ENCODE measurements at places on chromosomes 11 and 22.

GRCh38 chr11:28910926-28911325, 802.7 kb downstream of the METTL15 start:
- DNase-seq: no peak

GRCh38 chr11:87726506-87726905, 448.7 kb downstream of the RAB38 start:
- DNase-seq: no peak

GRCh38 chr22:24148266-24149197, 32.8 kb upstream of the SUSD2 start:
- no peak for DNase-seq

GRCh38 chr22:40044870-40045834, 50.4 kb downstream of the FAM83F start:
- no peak for DNase-seq

GRCh38 chr22:43236411-43237166, 49.7 kb upstream of the TTLL12 start:
- DNase-seq: no peak

GRCh38 chr11:1926156-1927025, 6.9 kb downstream of the TNNT3 start:
- no peak for DNase-seq

DNA sequence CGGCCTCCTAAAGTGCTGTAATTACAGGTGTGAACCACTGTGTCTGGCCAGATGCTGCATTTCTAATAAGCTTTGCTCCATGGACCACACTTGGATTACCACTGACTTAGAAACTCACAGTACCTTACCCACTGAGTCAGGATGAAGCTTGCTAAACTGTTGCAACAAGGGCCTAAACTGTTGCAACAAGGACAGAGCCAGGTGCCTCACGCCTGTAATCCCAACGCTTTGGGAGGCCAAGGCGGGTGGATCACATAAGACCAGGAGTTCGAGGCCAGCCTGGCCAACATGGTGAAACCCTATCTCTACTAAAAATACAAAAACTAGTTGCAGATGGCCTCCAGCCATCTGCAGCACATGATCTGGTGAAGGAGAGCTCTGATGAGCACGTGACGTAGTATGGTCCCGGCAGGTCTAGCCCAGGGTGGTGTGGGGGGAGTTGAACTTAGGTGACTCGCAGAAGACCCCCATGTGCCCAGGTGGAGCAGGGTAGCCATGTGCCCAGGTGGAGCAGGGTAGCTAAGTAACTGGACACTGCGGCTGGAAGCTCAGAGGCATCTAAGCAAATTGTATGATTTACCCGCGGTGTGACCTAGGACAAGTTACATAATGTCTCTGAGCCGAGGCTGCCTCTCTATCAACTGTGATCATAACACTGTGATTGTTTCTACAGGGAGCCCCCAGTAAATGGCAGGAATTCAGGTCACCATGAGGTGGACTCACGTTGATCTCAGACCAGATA, 8.4 kb downstream of the SLC25A45 start:
- no peak for DNase-seq

DNA sequence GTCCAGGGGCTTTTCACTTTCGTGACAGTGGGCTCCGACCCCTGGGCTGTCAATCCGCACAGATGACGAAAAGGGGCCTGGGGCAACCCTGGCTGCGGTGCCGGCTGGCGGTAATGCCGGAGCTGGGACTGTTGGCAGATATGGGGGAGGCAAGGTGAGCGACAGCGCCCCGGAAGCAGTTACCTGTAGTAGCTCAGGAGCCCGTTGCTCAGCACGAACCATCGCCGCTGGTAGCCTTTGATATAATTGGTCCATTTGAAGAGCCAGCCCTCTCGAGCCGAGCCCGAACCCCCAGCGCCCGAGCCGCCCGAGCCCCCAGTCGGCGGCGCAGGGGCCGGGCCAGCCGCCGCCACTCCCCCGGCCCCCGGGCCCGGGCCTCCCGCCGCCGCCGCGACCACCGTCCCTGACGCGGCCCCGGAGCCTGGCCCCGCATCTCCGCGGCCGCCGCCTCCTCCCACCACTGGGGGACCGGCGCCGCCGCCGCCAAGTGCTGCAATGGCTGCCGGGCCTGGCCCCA, 396 bp downstream of the OSBP start:
- no peak for DNase-seq

- peak; percentile 87 for DNase-seq
Observed at GRCh38 chr11:72222907-72223614, 1.5 kb upstream of the INPPL1 start.

- DNase-seq: no peak
Observed at GRCh38 chr11:47460571-47461235, 11.8 kb upstream of the RAPSN start.

DNA sequence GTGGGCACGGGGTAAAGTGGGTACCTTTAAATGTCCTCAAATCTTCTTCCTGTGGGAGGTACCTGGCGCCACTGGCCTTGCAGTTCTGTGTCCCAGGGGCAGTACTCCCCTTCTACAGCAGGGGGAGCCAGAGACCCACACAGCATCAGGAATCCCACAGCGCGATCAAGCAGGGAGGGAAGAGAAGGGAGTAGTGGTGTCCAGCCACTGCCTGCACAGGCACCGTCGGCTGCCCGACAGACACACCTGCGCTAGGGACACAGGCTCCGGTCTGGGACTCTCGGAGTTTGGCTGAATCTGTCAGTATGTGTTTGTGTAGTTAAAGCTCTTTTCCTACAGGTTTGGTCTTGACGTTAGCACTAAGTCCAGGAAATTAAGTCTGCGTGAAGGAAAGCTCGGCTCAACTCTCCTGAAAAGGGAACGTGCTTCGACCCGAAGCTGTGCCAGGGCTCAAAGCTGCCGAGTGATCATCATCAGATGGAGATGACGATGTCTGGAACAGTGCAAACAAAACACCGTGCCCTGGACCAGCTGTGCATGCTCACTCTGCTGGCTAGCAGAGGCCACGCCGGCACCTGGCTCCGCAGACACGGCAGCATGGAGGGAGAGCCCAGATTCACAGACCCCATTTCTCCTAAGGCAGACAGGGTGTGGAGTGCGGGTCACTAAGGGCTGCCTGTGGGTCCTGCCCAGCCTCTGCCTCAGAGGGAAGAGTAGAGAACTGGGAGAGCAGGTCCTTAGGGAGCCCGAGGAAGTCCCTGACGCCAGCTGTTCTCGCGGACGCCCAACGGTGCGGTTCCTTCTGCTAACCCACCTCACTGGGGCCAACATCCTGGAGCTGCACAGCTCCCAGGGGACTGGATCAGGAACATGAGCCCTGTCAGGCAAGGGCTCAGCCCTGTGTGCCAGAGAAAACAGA, 56.0 kb upstream of the BID start:
- no peak for DNase-seq

GRCh38 chr11:129813231-129813791, 2.3 kb upstream of the TMEM45B start:
- no peak for DNase-seq

GRCh38 chr22:50209893-50210292, 9.1 kb downstream of the SELENOO start:
- DNase-seq: no peak

DNA sequence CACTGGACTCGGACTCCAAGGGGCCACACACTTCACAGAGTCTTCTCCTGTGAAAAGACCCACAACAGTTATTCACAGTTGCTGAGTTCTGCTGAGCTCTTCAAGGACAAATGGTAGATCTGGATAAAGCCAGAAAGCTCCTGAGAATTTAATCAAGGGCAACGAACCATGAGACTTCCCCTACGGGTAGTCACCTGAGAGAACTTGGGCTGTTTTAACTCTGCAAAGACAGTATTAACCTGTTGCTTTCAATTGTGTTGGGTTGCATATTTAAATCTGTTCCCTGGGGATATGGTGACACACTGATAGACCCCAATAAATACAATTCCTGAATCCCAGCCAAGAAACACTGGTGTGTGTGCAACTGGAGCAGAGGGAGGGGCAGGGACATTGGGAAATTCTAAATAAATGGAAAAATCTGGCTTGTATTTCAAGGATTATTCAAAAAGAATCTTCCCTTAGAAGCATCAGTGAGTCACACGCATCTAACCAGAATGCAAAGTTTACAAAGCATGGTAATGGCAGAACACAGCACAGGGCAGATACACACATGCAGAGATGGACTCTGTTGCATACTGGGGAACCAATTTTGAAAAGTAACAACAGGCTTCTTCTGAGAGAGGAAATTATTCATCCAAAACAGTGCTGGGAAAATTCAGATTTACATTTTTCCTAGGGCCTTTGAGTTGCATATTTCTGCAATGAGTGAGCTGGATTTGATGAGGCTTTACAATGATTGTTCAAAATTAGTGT, 4.0 kb downstream of the KCNJ1 start:
- DNase-seq: no peak

- no peak for DNase-seq
Observed at GRCh38 chr11:65868076-65868667, 4.4 kb downstream of the EFEMP2 start.

GRCh38 chr11:77636731-77637344, 756 bp downstream of the CLNS1A start:
- DNase-seq: no peak

GRCh38 chr11:31231601-31232000, 137.9 kb downstream of the DCDC1 start:
- no peak for DNase-seq

GRCh38 chr22:27863556-27863955, 55.5 kb downstream of the PITPNB start:
- DNase-seq: no peak

GRCh38 chr22:35483730-35484129, 56.9 kb upstream of the RASD2 start:
- DNase-seq: no peak

GRCh38 chr11:84825106-84825660, 802.0 kb downstream of the DLG2 start:
- DNase-seq: no peak

- no peak for DNase-seq
Observed at GRCh38 chr22:36166518-36167220, 6.1 kb upstream of the APOL3 start.

DNA sequence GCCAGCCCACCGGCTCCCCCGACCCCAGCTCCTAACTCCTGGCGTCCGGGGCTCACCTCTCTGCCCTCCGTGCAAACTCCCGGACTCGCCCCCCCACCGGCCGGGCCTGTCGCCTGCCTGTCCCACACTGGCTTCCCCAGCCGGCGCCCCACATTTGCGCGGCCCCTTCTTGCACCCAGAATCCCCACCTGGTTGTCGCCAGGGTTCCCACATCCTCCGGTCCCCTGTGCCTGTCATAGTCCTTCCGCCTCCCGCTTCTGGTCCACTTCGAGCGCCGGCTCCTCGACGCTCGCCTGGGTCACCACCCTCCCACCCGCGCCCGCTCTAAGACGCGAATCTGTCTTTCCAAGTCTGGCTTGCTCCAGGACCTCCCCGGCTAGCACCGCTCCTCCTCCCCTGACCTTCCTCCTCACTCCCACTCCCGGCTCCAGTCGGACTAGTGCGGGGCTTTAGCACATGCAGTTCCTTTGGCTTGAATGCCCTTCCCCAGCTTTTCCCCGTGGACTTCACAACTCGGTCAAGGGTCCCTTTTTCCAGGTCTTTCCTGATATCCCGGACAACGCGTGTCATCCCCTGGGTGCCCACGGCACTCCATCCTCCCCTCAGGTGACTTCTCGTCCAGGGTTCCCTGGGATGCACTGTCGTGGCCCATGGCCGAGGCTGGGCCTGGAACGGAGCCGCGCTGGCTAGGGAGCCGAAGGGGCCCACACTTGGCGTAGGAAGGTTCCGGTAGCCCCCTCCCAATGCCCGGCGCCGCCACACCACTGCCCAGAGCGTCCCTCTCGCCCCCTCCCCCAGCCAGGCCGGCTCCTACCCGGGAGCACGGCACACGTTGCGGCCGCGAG, 635 bp downstream of the SCARF2 start:
- no peak for DNase-seq

- DNase-seq: no peak
Observed at GRCh38 chr22:30270832-30271231, 4.2 kb upstream of the OSM start.

GRCh38 chr11:119795231-119795630, 66.2 kb upstream of the NECTIN1 start:
- no peak for DNase-seq

DNA sequence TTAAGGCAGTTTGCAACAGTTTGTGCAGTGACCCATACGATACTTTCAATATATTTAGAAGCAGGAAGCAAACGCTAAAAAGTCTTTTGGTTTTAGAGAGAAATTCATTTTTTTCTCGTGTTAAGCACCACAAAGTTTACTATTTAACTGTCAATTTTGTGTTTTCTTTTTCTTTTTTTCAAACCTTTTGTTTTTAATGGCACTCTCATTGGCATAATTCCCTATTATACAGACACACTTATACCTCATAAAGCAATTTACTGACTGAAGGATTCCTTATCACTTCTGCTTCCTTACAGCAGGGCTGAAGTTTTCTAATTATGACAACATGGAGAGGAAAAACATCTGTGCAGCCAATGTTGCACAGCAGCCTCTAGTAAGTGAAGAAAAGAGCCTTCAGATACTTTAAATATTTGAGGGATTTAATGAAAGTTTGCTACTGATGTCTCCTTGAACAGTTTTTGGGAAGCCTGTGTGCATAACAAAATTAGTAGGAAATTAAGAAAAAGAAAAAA, 2191.2 kb downstream of the LRRC4C start:
- DNase-seq: no peak

DNA sequence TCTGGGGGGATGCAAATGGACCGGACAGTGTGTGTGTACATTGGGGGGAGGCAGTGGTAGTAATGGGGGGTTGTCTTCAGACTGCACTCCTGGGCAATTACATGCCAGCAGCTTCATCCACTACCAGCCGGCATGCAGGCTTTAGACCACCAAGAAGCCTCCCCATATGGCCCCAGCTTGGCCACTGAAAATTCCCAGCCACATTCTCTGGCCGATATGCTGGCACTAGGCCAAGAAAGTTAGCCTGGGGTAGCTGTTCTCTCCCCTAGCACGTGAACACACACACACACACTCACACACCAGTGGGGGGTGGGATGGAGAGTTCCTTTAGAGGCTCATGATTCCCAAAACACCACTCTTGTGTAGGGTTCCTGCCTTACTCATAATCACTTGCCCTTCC, 3.6 kb upstream of the ROBO3 start:
- no peak for DNase-seq

GRCh38 chr22:49600891-49601431, 226.7 kb downstream of the BRD1 start:
- no peak for DNase-seq

- DNase-seq: no peak
Observed at GRCh38 chr11:2565447-2566222, 120.8 kb downstream of the KCNQ1 start.

GRCh38 chr11:88337987-88338668, 592 bp upstream of the CTSC start:
- no peak for DNase-seq

- DNase-seq: no peak
Observed at GRCh38 chr11:79274636-79275331, 166.0 kb downstream of the TENM4 start.

GRCh38 chr11:65085446-65085845, 1.4 kb downstream of the ZFPL1 start:
- DNase-seq: no peak

GRCh38 chr11:66314561-66315497, 2.0 kb downstream of the CD248 start:
- no peak for DNase-seq

All from NCI-H2081 treated with DMSO at 0.1 percent for 48 hours (cell line).